Cortex of kidney (tissue), 1 donor: ENCODE measurements at places on chromosomes 11 and 22.

DNA sequence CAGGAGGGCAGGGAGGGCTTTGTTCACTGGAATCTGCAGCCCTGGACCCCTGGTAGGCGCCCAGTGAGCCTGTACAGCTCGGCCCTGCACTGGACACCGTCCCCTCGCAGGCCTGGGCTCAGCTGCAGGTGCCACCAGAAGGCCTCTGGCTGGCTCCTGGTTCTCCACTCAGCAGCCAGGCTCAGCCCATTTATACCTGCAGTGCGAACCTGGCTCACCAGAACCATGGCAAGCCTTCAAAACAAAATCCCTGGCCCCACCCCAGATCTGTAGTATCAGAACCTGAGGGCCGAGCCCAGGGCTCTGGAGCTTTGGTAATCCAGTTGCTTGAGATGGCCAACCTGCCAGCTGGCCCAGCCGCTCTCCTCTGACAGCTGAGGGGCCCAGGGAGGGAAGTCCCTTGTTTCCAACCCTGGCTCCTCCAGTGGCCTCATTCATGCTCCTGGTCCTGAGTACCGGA is 870 bp upstream of the FREY1 start:
- no peak for DNase-seq

GRCh38 chr22:30008401-30008800 is 71.9 kb upstream of the HORMAD2 start:
- DNase-seq = no peak

DNA sequence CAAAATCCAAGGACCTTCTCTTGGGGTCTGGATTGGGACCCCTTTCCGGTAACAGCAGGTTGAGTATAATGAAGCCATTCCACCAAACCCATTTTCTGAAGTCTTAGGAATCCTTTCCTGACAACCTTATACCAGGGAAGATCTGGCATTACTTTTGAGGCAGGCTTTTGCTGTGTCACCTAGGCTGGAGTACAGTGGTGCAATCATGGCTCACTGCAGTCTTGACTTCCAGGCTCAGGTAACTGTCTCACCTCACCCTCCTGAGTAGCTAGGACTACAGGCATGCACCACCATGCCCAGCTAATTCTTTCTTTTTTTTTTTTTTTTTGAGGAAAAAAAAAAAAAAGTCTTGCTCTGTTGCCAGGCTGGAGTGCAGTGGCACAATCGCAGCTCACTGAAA is 55.8 kb upstream of the TREH start:
- no peak for DNase-seq

DNA sequence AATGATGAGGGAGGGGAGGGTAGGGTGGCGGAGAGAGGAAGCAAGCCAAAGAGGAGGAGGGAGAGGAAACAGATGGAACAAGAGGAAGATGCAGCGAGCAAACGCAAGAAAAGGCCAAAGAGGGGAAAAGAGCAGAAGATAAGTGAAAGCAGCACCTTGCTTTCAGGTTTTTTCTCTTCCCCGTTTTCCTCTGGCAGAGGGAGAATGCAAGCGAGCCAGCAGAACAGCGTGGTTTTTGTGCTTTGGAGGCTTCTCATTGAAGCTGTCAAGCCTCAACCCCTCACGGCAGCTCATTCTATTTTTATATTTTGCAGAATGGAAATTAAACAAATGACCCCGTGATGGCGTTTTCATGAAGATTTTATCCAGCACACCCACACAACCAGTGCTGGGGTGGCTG is 67.1 kb upstream of the GRAMD1B start:
- DNase-seq = no peak

DNA sequence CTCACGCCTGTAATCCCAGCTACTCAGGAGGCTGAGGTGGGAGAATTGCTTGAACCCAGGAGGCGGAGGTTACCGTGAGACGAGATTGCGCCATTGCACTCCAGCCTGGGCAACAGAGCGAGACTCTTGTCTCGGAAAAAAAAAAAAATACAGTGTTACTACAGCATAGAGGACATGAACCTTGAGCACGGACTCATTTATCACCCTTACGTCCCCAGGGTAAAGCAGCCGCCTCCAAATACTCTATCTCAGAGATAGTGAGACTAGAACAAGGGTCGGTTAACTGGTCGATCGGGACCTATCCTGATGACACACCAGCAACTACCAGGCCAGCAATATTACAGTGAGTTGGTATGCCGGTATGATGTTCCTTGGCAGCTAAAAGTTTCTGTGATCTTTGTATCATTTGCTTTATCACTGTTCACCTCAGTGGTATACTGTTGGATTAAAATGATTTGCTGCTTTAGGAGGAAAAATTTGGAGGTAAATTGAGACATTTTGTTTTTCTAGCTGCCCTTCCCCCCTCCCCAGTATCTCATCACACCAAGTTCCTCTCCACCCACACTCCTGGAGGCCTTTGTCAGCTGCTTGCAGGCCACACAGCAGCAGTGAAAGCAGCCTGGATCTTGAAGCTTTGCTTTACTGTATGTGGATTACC is 7.0 kb upstream of the SIDT2 start:
- DNase-seq = no peak
